Left hindlimb (tissue), 1 donor: ENCODE measurements at places on chromosomes 7 and 10.

DNA sequence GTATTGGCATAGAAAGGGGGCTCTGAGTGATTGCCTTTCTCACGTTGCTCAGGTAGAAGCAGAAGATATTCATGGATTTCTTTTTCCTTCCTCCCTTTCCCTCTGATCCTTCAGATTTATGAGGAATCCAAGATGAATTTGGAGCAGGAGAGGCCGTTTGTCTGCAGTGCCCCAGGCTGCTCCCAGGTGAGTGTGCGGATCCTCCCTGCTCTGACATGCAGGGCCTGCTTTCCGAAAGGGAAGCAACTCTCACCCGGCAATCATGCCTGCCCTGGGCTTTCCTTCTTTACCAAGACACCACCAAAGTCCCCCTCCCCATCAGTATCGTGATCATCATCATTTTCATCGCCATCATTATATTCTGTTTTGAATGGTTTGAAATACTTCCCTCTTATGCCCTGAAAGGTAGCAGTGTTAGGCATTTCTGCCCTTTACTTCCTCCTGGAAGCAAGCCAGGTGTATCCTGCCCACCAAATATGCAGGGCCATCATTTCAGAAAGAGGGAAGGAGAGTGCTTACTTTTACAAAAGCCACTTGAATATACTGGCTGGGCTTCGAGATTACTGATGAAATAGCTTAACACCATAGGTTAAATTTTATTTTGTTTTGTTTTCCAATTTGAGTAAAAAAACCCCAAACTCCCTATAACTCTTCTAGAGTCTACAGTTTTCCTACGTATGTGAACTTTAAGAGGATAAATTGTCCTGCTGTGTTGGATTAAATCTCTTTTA is 75.9 kb downstream of the CREB5 start:
- DNase-seq = no peak

- DNase-seq = no peak
These were observed 205.3 kb downstream of the CHRM2 start for GRCh38 chr7:137073571-137074325.

GRCh38 chr10:53977267-53977666 is 823.8 kb downstream of the PCDH15 start:
- DNase-seq = no peak

DNA sequence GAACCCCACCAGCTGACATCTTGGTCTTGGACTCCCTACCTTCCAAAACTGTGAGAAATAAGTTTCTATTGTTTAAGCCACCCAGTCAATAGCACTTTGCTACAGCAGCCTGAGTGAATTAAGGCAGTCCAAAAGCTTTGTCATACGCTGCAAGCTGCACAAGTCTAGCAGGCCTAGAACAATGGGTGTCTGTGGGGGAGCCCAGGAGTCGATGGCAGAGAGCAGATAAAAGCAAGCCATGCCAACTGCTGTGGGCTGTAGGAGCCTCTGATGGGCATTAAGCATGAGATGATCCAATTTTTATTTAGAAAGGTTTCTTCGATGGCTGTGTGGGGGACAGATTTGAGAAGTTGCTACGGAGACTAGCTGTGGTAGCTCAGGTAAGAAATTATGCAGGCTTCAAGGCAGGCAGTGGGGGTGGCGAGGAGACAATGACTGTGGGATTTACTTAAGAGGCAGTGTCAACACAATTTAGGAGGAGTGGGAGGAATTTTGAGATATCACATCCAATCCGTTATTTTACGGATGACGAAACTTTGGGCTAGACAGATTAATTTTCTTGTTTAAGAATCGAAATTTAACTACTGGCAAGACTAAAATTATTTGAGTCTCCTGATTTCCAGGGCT is 110.4 kb downstream of the NRCAM start:
- no peak for DNase-seq

DNA sequence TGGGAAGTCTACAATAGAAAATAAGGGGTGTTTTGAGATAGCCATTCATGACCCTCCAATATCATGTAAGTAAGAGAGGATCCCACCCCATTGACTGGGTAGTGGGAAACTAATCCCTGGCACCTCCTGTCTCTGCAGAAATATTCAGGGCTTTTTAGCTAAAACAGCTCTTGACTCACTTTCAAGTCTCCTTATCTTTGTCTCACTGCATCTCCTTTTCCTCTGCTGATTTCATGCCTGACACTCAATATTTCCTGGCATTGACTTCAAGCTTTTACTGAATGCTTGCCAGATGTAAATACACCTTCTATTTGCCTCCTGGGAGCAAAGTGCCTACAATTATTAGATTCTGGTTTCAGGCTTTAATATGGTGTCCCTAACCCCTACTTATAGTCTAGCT is 57.1 kb downstream of the CHRM2 start:
- no peak for DNase-seq

GRCh38 chr10:28542728-28543127 is 9.8 kb downstream of the WAC start:
- no peak for DNase-seq

DNA sequence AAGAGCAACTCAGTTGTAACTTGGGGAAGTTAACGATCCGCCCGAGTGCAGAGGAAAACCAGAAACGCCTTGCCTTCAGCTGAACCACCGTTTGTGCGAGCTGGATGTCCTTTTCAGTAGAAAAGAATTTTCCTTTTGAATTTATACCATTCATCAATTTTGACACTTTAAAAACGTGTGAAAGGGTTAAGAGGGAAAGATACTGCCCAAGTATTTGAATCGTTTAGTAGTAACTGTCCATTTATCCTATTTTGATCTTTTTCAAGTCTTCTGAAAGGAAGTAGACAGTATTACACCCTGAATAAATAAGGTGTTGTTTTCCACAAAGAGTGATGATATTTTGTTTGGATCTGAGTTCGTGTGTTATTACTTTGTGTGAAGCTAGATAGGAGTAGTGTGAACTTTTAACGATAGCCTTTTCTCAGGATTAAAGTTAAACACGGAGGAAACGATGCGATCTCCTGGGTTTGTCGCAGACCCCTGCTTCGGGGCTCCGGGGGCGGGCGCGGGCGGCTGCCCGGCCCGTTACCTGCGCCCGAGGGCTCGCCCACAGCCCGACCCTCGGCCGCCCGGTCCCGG is 830 bp upstream of the BMI1 start:
- no peak for DNase-seq

GRCh38 chr10:32046151-32046550 is 10.1 kb downstream of the KIF5B start:
- DNase-seq = no peak

GRCh38 chr7:24152356-24152755 is 131.6 kb upstream of the NPY start:
- no peak for DNase-seq

DNA sequence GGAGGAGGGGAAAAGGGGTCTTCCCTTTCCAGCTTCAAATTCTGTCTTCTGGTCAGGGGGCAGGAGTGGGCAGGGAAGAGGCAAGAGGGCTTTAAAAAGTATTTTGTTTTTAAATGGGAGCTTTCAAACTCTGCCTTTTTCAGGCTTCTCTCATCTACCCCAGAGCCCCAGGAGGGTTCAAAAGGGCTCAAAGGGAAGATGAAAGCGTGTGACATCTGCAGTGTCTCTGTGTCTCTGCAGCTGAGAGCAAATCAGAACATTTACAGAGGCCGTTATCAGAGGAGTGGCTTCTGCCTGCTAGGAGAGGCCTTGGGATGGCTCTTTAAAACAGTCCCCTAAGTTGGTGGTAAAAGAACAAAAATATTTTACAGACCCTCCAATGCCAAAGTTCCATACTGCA is 30.3 kb downstream of the TRIM8 start:
- no peak for DNase-seq

GRCh38 chr7:127699853-127700252 is 47.9 kb downstream of the SND1 start:
- no peak for DNase-seq

- no peak for DNase-seq
These were observed 77.3 kb downstream of the CCSER2 start for GRCh38 chr10:84405662-84406061.

DNA sequence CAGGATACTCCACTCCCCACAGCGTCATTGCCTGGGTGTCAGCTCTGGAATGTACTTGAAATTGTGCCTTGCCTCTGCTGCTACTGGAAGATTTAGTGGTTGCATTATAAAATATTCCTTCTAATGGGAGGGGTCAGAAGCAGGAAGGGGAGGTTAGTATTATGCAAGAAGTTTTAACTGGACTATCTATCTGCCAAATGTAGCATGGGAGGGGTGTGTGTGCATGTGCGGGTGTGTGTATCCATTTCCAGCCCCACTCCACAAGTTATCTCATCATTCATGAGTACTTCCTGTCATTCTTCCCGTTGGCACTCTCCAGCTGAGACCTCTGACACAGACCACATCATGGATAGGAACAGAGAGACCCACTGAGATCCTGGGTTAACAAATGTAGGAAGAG is 13.4 kb downstream of the MBL2 start:
- no peak for DNase-seq

- no peak for DNase-seq
These were observed 40.5 kb upstream of the COMTD1 start for GRCh38 chr10:75276069-75276872.

- no peak for DNase-seq
These were observed 9.1 kb downstream of the LANCL2 start for GRCh38 chr7:55374213-55374612.

GRCh38 chr10:95266674-95267095 is 24.1 kb downstream of the PDLIM1 start:
- no peak for DNase-seq

DNA sequence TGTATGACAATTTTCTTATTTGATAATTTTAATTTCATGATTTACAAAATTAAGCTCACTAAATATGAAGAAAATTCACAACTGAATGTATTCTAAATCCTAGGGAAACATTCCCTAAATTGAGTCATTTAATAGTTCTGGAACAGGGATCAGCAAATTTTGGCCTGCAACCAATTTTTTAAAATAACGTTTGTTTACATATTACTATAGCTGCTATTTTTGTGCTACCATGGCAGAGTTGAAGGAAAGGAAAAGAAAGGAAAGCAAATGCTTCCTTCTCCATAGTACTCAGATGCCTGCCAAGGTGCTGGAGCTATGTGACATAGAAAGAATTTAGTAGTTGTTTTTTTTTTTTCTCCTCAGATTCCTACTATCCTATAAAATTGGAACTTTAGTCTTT is 1307.7 kb upstream of the LRRTM3 start:
- no peak for DNase-seq

GRCh38 chr7:48004638-48005037 is 24.3 kb downstream of the SUN3 start:
- no peak for DNase-seq

GRCh38 chr10:124250506-124250905 is 157.1 kb upstream of the CHST15 start:
- DNase-seq = no peak

DNA sequence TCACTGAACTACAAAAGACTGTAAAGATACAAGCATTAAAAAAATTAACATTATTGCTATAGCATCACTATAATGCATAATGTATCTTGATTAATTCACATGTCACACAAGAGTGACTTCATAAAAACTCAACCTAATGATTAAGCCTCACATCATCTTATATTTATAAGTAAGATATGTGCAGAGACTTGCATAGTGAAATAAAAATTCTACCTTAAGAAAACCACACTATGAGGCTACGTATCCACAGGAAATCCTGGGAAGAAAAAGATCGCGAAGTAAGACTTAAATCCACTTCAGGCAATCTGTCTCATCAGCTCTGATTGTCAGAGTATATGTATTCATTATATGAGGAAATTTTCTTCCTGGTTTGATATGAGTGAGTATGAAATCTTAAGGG is 160.0 kb downstream of the SLC25A13 start:
- DNase-seq = no peak

DNA sequence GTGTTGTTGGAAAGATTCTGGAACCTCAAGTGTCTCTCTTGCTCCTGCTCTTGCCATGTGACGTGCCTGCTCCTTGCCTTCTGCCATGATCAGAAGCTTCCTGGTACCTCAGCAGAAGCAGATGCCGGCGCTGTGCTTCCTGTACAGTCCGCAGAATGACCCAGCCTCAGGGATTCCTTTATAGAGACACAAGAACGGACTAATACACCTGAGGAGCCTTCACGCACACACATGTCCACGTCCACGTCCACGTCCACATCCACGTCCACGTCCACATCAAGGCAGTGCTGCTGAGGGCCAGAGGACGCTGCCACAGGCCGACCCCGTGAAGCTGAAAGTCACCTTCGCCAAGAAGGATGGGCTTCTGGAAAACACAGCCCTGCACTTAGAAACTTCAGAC is 190.1 kb downstream of the MAD1L1 start:
- DNase-seq = no peak

GRCh38 chr7:82018226-82018625 is 248.4 kb upstream of the HGF start:
- DNase-seq = no peak

DNA sequence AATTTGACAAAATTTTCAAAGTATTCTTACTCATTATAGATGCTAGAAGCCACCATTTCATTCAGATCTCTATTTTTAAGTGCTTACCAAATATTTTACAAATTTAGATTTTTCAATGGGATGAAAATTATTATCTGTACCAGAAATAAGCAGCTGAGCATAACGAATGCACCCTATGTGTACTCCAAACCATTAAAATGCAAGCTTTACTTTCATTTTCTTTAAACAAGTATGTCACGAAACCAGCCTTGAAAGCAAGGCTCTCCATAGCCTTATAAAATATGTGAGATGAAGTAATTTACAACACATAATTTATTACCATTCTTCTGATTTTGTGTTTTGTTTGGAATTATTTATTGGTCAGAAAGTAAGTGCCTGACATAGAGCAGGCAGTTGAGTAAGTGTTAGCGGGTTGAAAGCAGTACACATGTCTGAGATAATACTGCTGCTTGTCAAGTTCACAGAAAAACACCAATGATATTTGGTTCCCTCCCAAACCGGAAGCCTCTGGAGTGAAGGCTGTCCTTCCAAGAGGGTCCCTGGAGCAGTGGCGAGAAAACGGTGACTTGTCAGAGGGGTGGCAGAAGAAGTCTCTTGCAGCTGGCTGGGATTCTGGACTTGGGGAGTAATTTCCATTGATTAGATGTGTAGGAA is 322.7 kb upstream of the PFKP start:
- DNase-seq = no peak
